Activated T-helper 1 cell treated with Interleukin-2 at 50 U/mL for 16 hours (primary cell): ENCODE measurements at places on chromosomes 4 and X.

DNA sequence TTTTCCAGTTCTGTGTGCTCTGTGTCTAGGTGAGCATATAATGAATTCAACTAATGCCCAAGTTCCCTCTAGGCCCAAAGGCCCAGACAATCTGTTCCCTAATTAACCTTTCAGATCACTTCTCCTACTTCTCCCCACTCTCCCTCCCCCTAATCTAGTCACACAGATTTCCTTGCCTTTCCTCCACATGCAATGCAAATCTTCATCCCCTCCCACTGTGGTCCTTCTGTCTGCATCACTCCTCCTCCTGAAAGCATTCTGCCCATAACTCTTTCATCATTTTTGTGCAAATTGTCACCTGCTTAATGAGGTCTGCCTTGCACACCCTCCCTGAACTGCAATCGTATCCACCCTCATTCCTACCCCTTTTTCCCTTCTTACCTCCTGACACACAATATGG lies 346.6 kb downstream of the FBXO8 start:
- no peak for DNase-seq

DNA sequence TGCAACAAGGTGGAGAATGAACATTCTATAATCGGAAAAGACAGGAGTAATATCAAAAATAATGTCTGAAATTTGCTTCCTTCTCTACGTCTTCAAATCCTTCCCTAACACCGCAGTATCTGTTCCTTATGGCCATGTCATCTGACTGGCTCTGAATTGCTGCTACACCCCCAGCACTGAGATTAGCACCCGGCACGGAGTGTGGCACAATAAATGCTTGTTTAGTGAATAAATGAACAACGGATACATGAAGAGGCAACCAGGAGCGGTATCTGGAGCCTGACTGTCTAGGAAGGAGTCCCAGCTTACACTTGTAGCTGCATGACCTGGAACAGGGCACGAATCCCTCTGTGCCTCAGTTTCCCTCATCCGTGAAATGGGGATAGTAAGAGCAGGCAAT lies 164.3 kb downstream of the AFAP1 start:
- no peak for DNase-seq

DNA sequence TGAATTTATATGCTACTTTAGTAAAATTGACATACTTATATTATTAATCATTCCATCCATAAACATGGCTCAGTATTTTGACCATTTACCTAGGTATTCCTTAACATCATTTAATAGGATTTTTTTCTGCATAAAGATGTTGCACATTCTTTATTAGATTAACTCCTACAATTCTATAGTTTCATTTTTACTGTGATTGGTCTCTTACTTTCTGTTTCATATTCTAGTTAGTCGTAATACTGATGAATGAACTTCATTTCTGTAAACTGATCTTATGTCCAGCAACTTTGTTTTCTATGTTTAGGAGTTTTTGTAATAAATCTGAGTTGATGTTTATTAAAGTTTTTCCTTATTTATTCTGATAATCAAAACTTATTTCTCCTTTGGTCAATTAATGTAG lies 278.2 kb upstream of the CXXC4 start:
- DNase-seq = no peak

DNA sequence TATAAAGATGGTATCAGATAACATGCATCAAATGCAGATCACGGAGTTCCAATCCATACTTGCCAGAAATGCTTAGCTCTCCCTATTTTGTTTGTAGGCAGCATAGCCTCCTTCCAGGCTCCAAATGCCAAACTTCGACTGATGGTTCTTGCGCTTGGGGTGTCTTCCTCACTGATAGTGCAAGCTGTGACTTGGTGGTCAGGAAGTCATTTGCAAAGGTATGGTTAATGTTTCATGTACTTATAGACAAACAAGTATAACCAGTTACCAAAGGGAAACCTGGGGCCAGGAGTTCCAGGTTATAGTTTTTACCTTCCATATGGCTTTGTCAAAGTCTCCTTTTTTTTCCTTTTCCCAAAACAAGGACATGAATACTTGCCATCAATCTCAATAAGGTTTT lies 5.3 kb downstream of the CWH43 start:
- DNase-seq = no peak

- DNase-seq = no peak
Observed at GRCh38 chr4:2865196-2865780, 21.6 kb downstream of the ADD1 start.

- no peak for DNase-seq
Observed at GRCh38 chr4:43242606-43243005, 350.1 kb downstream of the GRXCR1 start.

DNA sequence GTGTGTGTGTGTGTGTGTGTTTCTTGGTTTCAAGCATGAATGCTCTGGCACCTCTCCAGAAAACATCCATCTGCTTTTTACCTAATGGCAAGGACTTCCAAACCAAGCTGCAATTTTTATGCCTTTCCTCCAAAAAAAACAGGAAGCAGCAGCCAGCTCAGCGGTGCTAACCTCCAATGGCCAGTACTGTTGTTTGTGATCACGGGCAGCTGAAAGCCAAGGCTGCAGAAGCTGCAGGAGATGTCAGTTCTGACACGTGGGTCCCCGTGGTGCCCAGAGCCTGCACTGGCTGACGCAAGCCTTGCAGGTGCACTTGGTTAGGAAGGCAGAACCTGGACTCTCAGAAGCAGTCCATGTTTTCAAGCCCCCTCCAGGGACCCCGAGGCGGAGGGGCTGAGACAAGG lies 313.6 kb upstream of the DDX53 start:
- DNase-seq = no peak

DNA sequence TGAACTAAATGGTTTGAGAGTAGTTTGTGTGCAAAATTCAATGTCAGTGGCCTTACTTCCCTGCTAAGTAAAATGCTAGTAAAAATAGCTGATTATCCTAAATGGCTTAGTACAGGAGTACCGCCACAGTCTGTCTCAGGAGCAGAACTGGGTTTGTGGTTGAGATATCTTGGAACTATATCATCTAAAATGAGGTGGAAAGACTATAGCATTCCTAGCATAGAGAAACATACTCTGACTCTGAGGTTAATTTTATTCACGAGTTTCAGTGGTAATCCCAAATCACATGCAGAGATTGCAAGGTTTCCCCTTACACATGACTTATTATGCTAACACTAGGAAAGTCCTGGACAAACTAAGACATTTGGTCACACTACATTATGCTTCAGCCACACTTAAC lies 70.4 kb downstream of the OR13H1 start:
- DNase-seq = no peak

DNA sequence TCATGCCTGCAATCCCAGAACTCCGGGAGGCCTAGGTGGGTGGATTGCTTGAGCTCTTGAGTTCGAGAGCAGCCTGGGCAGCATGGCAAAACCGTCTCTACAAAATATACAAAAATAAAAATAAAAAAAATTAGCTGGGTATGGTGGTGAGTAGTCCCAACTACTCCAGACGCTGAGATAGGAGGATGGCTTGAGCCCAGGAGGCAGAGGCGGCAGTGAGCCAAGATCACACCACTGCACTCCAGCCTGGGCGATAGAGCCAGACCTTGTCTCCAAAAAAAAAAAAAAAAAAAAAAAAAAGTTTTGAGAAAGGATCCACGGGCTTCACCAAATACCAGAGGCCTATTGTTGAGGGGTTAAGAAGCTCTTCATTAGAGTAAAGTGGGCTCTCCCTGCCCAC lies 8.0 kb downstream of the SUPT20HL2 start:
- DNase-seq = no peak

DNA sequence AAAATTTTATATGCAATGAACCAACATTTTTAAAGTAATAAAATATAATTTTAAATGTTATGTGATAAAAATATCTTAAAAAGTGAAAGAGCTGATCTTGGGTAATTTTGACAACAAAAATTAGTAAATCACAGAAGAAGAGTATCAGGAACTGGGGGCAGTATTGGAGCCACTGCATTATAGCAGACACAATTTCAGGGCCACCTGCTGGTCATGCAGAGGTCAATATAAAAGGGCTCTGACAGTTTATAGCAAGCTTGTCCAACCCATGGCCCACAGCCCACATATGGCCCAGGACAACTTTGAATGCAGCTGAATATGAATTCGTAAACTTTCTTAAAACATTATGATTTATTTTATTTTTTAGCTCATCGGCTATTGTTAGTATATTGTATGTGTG lies 13.0 kb upstream of the LEF1 start:
- no peak for DNase-seq

- no peak for DNase-seq
Observed at GRCh38 chr4:64814616-64815015, 405.4 kb upstream of the TECRL start.

DNA sequence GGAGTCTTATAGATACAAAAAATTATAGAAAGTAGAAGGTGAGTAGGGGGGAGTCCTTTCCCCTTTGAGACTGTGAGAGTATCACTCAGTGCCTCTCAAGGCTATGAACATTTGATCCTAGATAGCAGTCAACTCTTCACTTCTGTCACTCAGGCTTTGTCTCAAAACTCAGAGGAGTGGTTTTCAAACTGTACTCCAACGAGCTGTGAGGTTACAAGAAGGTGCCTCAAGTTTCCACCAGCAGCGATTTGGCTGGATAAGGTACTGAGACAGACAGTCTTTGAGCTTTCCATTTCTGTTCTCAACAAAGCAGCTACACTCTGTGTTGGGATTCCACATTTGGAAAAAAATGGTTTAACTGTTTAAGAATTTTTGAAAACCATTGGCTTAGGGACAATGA lies 48.0 kb upstream of the NDST3 start:
- DNase-seq = no peak

DNA sequence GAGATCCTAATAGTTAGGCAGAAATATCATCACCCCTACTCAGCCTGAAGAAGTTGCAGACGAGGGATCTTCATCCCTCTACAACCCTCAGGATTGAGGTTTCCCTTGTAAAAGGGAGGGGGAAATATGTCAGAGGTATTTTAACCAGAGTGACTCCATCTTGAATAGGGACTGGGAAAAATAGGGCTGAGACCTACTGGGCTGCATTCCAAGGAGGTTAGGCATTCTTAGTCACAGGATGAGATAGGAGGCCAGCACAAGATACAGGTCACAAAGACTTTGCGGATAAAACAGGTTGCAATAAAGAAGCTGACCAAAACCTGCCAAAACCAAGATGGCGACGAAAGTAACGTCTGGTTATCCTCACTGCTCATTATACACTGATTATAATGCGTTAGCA lies 17.5 kb downstream of the IL13RA2 start:
- no peak for DNase-seq

- no peak for DNase-seq
Observed at GRCh38 chr4:97942137-97942536, 201.1 kb downstream of the STPG2 start.

DNA sequence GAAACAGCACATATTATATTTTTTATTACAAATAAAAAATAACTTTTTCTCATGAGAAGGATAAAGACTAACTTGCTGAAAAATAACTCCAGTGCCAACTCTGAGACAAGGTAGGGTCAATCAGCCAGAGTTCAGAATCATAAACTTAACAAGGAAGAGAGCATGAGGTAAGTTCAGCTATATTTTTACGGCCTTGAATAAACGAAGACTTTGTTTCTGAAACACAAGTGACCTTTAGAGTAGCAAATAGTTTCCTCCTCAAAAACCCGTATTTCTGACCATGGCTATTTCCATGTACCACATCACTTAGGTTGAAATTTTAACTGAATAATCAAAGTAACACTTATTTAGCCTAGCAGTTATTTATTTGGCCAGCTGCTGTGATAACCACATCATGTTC lies 45.5 kb downstream of the PRDM5 start:
- DNase-seq = no peak

- DNase-seq = no peak
Observed at GRCh38 chr4:100289946-100290345, 99.7 kb upstream of the DDIT4L start.

DNA sequence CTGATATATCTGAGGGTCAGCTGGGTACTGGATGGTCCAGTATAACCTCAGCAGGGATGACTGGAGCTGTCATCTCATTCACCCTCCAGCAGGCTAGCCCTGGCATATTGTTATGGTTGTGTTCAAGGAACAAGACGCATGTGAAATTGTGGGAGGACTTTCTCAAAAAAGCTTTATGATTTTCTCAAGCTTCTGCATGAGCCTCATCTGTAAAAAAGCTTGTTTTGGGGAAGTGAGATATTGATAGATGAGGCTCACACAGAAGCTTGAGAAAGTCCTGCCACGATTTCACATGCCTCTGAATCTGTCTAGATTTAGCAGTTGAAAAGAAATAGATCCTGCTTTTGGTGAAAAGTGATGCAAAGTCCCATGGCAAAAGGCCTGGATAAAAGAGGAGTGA lies 93.4 kb downstream of the SPCS3 start:
- no peak for DNase-seq

GRCh38 chr4:39045827-39046221 lies 13.6 kb upstream of the TMEM156 start:
- DNase-seq = no peak

DNA sequence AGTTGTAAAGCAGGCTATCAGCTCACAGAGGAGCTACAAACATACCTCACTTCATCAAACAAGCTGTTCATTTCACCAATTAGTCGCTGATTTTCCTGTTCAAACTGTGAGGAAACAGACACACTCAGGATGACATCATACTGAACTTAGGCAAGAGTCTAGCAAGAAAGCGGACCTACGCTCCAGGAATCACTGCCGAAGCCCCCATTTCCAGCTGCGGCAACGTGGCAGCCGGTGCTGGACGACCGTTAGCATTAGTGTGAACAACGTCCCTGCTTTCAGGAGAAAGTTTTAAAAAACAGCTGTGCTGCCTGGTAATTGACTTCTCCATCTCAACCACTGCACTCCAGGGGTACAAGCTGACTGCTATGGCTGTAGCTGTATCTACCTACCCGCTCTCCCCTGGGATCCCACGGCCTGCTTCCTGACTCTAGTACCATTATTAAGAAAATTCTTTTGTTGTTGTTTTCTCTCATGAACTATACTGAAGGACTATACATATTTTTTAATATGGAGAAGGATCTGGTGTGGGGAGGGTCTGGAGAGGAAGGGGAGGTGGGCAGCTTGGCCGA lies 38.3 kb downstream of the NSG1 start:
- DNase-seq = no peak

GRCh38 chrX:68627986-68628385 lies 19.5 kb upstream of the STARD8 start:
- no peak for DNase-seq

DNA sequence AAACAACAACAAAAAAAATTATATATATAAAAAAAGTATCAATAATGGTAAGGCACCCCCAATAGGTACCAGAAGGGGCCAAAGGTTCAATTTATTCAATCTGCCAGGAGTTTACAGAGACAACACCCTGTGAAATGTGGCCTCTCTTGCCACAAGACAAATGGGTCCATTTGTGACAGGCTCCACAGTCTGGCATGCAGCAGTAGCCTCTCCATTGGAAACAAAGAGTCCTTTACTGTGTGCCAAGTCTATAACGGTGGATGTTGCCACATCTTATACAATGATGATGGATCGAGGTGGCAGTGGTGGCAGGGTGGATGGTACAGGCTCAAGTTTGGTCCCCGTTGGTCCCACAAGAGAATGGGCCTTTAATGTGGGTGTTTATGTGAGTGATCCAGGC lies 70.1 kb upstream of the SH3RF1 start:
- DNase-seq = no peak

GRCh38 chr4:185722029-185722316 lies 90.0 kb downstream of the SORBS2 start:
- no peak for DNase-seq

- no peak for DNase-seq
Observed at GRCh38 chr4:35757836-35758235, 486.5 kb downstream of the ARAP2 start.
